Stimulated activated CD4-positive, alpha-beta T cell treated with anti-CD3 and anti-CD28 coated beads, Interleukin-12 subunit alpha, Interleukin-12 subunit beta, amount 100 ng/mL, for 24 hours (primary cell): ENCODE measurements at places on chromosomes 7 and 10.

- DNase-seq, result no peak
Measured at GRCh38 chr10:99172950-99173349, 62.7 kb downstream of the HPSE2 start.

GRCh38 chr7:32030904-32031692 lies 39.1 kb downstream of the PDE1C start:
- DNase-seq, result no peak

DNA sequence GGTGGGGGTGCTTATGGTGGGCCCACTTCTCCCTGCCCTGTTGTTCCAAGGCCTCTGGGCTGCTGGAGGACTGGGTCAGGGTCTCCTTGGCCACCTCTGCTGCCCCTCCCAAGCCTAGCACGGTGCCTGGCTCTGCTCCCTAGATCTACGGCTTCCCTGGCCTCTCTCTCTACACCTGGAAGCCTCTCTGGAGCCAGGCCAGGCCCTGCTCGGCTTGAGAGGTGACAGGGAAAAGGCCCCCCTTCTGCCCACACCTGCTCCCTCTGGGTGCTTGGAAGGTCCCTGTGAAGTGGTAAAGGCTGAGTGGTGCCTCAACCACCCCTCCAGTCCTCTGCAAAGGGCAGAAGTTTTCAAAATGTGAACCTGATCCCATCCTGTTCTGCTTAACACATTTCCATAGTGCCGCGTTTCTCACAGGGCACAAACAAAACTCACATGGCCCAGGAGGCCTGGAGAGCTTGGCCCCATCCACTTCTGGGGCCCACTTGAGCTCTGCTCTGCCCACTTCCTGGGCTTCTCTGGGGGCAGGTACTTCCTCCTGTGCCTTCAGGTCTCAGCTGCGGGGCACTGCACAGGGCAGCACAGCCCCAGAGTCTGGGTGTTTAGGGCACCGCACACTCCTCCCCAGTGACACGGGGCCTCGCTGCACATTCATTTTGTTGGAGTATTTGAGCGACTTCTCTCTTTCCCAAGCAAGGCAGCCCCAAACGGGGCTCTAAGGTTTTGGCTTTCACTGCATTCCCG lies 169.9 kb downstream of the PIP4K2A start:
- no peak for DNase-seq

GRCh38 chr7:27212497-27213432 lies 12.9 kb upstream of the HOXA13 start:
- DNase-seq, result no peak

- no peak for DNase-seq
Measured at GRCh38 chr7:111266613-111267012, 175.7 kb downstream of the LRRN3 start.

DNA sequence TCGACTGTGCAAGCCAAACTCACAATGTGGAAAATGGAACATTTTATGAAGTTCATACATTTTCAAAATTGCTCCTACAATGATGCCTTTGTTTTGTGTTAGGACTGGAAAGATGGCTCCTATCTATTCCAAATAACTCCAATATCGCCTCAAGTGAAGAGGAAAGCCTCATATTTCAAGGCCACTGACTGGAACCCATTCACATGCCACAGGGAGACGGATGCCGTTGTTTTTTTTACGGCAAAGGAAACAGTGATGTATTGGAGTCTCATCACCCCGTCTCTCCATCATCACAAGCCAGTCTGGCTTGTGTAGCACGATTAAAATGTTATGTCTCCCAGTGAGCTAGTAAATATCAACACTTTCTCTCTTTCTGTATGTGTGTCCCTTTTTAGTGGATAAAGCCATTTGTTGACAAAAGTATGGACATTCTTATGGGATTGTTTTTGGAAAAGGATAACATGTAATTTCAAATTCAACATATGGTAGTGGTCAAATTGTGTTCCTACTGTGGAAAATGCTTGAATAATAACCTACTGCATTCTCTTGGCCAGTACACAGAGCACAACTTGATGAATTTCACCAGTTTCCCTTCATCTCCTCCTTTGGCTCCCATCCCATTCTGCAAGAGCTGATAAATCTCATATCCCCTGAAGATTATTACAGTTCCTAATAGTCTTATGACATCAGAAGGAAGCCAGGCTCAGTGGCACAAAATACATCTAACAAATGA lies 109.5 kb upstream of the PITRM1 start:
- DNase-seq, result no peak

DNA sequence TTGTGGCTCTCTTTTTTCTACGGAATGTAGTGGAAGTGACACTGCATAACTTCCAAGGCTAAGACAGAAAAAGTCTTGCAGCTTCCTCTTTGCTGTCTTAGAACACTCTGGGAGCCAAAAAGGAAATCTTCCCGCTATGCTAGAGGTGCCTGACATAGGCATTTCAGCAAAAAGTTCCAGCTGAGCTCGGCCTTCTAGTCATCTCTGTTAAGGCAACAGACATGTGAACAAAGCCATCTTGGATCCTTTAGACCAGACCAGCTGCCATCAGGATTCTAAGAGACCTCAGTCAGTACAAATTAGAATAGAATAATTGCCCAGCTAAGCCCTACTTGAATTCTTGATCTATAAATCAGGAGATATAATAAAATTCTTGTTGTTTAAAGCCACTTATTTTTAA lies 16.3 kb upstream of the COL1A2 start:
- DNase-seq, result no peak

- DNase-seq, result no peak
Measured at GRCh38 chr10:5892007-5892406, 2.0 kb downstream of the FBH1 start.

DNA sequence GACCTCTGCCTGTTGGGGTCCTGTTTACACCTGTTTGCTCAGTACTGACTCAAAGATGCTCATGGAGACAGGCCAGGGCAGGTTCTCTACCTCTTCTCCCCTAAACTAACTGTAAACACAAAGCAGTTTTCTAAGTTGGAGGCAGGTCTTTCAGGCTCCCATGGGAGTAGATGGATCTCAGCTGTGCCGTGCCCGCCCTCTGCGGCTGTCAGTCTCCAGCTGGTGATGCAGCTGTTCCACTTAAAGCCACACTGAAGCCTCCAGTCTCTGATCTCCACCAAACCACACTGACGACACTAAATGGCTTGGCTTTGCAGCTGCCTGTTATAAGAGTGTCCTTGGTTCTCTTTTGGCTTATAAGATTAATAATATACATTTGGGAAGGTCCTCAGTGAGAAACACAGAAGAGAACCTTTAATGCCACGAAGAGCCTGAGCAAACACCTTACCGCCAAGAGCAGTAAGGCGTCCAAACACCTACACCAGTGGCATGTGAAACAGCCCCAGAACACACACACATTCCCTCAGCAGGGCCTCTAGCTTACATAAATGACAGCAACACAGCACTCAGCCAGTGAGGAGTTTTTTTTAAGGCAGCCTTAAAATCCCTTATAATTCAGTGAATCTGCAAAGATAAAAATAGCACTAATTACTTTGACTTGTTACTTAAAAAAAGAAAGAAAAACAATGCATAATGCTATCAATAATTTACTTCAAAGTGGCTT lies 60.4 kb upstream of the KCNIP2 start:
- no peak for DNase-seq

GRCh38 chr10:91891125-91892001 lies 17.9 kb downstream of the FGFBP3 start:
- DNase-seq, result no peak

- no peak for DNase-seq
Measured at GRCh38 chr7:131139462-131139861, 188.2 kb upstream of the MKLN1 start.

DNA sequence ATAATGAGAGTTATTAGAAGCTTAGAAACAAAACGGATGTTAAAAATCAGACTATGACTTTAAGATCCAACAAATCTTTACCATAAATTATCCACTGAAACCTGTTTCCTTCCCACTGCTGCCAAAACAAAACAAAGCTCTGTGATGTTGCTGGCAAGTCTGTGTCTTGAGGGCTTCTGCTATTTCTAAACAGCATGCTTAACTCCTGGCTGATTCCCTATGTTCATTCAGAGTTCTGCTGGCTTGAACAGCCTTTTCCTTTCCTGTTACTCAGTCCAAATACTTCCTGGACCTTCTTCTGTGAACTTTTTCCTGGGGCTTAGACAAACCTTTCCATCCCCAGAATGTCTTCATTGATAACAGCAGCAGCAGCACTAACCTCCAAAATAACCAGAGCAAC lies 448.1 kb downstream of the SORCS1 start:
- no peak for DNase-seq

DNA sequence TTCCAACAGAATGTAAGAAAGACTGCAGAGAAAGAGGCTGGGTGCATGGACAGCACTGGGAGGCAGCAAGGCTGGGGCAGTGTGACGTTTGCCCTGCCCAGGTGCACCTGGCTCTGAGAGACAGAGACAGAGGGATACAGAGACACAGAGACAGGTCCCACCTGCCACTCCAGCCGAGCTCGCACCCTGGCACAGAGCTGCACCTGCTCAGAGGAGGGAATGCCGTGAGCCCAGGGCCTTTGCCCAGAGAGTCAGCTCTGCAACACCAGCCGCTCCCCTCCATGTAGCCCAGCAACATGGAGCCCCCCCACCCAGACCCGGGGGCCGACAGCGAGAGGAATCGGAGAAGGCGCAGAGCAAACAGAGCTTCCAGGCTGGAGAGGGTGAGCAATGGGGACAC lies 35.3 kb upstream of the PROSER2 start:
- DNase-seq, result no peak

- no peak for DNase-seq
Measured at GRCh38 chr7:106766551-106766950, 98.5 kb upstream of the PIK3CG start.

DNA sequence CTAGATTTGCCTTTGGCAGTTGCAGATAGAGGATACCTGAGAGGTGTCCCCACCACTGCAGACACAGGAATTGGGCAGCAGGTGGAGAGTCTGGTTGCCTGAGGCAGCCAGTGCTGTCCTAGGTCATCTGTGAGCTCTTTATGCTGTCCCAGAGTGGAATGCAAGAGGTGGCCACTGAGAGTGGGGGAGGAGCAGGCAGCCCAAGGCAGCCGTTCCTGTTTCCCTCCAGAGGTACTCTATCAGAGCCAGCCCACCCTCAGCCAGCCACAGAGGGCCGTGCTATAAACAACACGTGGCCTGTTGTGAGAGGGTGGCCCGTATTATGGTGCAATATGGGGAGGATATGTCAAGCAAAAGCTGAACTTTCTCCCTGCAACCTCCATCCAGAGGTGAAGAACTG lies 8.5 kb downstream of the LRRC18 start:
- no peak for DNase-seq

GRCh38 chr7:39144420-39144819 lies 166.7 kb downstream of the POU6F2 start:
- no peak for DNase-seq

DNA sequence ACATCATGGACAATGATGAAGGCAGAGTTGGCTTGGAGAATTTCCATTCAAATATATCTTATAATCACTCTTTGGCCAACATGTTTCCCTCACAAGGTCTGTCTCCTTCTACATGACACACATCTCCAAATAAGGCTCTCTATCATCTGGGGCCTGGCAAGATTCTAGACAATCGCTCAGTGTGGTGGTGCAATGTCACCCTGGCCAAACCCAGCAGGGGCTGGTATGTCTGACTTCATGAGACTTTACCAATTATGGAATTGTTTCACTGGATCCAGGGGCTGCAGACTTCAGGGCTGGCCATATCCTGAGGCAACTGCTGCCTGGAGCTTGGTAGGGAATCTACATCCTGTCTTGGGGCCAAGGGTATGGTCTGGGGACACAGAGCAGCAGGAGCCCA lies 319.0 kb downstream of the PLXNA4 start:
- no peak for DNase-seq

DNA sequence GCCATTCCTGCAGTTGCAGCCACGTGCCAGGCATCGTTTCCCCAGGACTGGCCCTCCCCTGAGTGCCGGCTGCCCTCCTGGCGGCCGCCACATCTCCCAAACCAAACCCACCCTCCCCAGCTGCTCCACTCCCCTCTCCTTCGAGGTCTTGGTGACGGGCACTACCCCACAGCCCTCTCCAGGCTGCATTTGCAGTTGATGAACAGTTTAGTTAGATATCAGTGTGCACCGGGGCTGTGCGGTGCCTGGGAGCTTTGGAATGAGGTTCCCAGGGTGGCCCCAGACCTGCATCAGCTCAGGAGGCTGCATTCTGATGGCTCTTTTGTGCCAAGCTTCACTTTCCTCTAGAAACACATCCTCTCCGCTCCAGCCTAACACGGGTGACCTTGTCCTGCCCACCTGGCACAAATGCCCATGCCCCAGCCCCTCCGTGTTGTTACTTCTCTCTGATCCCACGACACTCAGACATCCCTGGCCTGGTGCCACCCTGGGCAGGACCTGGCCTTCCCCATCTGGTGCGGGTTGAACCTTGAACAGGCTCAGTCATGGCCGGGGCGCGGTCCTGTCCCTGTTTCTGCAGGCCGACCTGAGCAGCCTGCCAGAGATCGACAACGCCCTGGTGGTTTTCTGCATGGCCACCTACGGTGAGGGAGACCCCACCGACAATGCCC lies 14.5 kb downstream of the TMEM120A start:
- no peak for DNase-seq

- no peak for DNase-seq
Measured at GRCh38 chr10:132097609-132098377, 32.0 kb downstream of the JAKMIP3 start.

- no peak for DNase-seq
Measured at GRCh38 chr7:81903115-81903514, 133.3 kb upstream of the HGF start.

DNA sequence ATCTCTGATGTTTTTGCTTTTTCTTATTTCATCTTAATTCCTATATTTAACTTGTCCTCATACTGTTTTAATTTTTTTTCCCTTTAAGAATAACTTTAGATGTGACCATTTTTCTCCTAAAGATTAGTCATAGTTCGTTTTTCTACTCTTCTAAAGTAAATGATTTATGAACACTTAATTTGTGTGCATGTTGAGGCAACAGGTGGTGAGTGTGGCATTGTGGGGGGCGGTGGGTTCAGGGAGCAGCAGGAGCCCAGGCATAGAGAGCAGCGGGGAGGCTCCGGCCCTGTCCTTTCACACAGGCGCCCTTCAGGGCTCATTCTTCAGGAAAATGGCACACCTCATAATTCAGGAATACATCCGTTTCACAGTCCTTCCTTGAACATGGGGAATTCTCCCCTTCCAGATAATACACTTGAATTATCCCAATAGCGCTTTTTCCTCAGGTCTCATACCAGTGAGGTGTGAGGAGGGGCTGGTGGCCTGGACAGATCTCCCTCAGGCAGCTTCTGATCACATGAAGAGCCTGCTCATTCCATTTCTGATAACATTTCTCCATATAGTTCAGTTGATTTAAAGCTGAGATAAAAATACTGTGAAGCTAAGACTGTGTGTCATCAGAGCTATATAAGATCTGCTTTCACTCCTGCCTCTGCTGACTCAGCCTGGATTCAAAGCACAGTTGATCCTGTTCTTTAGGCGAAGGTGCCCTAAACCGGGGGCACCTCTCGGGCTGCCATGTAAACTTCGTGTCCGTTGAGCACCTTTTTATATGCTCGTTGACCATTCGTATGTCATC lies 40.2 kb downstream of the CUL1 start:
- DNase-seq, result no peak

- no peak for DNase-seq
Measured at GRCh38 chr10:43399320-43400310, 9.4 kb downstream of the HNRNPF start.

DNA sequence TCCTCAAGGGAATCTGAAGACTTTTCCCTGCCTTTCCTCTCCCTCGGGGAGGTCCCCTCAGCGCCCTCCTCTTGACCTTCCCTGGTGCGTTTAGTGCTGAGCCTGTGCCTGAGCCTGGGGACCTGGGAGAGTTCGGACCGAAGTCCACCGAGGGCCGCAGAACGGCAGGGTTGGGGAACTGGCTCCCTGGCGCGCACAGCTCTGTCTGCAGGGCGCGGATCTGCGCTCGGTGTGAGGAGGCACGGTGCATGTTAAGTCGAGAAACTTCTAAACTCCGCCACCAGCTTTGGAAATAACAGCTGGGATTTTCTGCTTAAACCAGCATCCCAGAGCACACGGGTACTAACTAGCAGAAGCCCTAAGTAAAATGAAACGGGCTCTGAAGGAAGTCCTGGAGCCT lies 44.2 kb upstream of the SLC29A4 start:
- no peak for DNase-seq
